Stimulated activated CD4-positive, alpha-beta T cell treated with anti-CD3 and anti-CD28 coated beads, Interleukin-4, amount 100 ng/mL, for 48 hours (primary cell): ENCODE measurements at places on chromosomes 11 and 22.
A peak's percentile ranks its signal among the peaks of the same experiment; 100 is the strongest.

- no peak for DNase-seq
Observed at GRCh38 chr22:28900379-28900925, 17.1 kb downstream of the ZNRF3 start.

- DNase-seq, result no peak
Observed at GRCh38 chr11:47327949-47328348, 24.6 kb downstream of the MYBPC3 start.

DNA sequence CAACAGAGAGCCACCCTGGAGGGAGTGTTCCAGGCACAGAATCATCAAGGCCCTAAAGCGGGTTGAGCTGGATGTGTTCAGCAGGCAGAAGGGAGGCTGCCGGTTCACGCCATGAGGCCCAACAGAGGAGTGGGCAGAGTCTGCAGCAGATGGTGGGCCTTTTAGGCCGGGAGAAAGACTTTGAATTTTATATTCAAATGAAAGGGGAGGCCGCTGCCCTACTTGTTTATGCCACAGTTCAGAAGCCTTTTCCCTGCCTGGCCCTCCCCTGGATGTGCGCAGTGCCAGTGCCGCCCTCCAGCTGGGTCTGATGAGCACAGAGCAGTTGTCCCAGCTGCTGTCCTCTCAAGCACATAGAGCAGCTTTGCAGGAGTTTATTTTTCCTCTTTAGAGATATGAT lies 46.9 kb upstream of the TTC12 start:
- DNase-seq, result no peak

DNA sequence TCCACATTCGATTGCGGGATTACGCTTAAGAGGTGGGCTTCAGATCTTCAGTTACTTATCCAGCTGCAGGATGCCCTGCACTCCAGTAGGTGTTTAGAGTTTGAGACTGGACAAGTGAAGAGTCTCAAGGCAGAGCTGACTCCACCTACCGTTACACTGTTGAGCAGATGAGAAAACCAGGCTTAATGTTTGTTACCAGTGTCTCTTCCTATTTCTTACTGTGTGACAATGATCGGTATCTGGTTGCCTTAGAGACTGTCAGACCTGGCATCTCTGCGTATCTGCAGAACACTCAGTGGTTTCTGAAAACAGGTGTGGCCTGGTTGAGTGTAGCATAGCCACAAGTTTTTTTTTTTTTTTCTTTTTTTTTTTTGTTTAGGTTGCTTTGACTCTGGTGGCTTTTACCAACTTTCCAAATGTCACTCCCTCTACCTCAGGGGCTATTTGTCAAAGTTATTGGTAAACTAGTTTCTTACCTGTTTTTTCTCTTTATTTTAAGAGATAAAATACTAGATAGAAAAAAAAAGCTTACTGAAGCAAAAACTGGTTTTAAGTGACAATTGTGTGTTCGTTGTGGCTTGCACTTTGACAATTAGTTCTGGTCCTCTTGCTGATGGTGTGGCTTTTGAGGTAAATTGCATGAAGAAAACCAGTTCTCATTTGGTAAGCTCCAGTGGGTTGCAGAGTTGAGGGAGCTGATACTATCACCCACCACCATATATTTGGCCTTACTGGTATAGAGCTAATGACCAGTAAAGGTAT lies 284.8 kb downstream of the ETS1 start:
- DNase-seq, result no peak

DNA sequence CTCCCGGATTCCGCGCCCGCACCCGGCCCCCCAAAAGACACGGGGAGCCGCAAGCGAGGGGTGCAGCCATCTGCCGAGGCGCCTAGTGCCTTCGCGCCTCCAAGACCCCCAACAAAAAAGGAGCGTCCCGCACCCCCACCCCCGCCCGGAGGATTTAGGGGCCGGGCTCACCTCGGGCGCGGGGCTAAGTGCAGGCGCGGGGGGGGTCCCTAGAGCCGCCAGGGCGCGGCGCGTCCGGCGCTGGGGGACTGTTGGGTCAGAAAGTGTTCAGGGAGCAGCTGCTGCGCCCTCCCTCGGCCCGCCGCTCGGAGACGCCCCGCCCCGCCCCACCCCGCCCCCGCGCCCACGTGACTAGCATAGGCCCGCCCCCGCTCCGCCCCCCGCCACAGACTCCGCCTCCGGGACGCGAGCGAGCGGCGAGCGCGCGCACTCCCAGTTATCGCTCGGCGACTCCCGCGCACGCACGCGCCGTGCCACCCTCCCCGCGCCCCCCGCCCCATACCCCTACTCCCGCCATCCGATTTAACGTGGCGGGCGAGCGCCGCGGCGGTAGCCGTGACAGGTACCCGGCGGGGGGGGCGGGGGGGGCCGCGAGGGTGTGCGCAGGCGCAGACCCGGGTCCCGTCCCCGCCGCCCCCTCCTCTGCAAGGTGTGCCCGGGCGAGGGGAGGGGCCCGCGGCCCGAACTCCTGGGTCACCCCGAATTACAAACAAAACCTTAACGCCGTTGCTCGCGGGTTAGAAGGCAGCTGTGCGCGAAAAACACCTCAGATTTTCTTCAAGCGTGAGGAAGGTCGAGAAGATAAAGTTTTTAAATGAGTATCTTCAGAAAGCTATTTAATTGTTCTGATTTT lies 56.2 kb downstream of the KCNJ4 start:
- peak; percentile 69 for DNase-seq

GRCh38 chr11:41301023-41301422 lies 158.4 kb downstream of the LRRC4C start:
- no peak for DNase-seq

DNA sequence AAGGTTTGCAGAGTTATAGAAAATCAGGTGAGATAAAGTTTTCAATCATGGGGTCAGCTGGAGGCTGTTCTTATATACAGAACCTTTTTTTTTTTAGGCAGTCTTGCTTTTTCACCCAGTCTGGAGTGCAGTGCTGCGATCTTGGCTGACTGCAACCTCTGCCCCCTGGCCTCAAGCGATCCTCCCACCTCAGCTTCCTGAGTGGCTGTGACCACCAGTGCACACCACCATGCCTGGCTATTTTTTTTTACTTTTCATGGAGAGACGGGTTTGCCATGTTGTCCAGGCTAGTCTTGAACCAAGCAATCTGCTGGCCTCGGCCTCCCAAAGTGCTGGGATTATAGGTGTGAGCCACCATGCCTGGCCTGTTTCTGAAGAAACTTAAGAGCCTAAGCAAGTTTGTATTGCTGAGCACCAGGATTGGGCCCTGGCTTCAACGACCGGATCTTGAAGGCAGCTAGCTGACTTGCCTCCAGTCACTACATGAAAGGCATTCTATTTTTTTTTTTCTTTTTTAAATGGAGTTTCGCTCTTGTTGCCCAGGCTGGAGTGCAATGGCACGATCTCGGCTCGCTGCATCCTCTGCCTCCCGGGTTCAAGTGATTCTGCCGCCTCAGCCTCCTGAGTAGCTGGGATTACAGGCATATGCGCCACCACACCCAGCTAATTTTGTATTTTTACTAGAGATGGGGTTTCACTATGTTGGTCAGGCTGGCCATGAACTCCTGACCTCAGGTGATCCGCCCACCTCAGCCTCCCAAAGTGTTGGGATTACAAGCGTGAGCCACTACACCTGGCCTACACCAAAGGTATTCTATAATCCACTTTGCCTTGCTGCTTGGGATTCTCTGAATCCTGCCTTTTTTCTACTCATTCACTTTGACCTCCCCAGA lies 7.6 kb downstream of the XBP1 start:
- no peak for DNase-seq

DNA sequence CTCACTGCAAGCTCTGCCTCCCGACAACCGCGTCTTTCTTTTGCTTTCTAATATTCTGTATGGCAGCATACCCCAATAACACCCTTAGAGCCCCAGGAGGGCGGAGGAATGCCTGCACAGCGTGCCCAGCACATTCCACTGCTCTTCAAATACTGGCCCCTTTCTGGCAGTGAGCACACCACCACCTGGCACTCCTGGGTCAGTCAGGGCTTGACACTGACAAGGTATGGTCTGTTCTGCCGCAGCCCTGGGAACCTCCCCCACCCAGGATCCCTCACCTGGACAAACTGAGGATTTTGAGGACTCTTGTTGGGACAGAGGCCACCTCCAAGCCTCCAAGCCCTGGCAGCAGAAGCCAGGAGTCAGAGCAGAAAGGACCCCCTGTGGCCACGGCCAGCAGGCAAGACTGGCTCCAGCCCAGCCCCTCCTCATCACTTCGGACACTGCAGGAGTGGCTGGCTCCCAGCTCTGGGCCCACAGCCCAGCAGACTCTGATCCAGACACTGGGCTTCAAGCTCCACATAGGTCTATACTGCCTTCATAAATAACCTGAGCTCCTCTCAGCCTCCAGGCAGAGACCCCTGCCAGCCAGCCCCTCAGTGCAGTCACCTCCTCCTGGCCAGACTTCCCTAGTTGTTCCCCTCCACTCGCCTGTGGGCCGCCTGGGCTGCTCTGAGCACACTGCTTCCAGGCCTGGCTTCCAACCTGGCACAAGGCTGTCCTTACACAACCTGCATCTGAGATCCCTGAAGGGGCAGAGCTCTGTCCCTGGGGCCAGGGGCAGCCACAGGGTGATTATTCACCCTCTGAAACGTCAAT lies 14.5 kb downstream of the CARS1 start:
- no peak for DNase-seq
